ENCODE measurements at places on chromosomes 6 and 20.

- no peak for DNase-seq
Measured at GRCh38 chr6:50076431-50076830, 26.7 kb upstream of the DEFB112 start.

GRCh38 chr20:60903325-60903971 lies 348.6 kb upstream of the CDH4 start:
- DNase-seq: no peak

- no peak for DNase-seq
Measured at GRCh38 chr6:169052462-169052861, 201.2 kb downstream of the THBS2 start.

- DNase-seq: no peak
Measured at GRCh38 chr6:2884804-2885203, 18.3 kb downstream of the SERPINB9 start.

GRCh38 chr6:93040375-93040774 lies 379.0 kb downstream of the EPHA7 start:
- no peak for DNase-seq

- no peak for DNase-seq
Measured at GRCh38 chr6:71480577-71480976, 192.0 kb downstream of the OGFRL1 start.

GRCh38 chr6:159689001-159689400 lies 4.0 kb downstream of the SOD2 start:
- DNase-seq: no peak

GRCh38 chr6:83472767-83473166 lies 39.6 kb upstream of the PRSS35 start:
- no peak for DNase-seq

DNA sequence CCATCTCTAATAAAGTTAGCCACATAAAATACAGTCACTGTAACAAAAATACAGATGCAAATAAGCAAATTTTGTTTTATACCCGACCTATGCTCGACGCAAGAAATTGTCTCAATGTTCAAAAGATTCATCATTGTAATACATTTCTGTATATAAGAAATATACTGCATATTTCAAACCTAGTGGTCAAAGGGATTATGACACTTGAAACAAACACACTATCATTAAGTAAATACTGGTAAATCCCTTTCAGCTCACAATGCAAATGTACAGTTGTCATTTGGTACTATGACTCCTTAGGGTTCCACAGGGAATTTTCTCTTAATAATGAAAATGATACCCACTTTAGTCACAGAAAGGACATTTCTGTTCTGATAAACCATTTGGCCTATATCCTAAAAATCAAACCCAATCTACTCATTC lies 2.2 kb downstream of the HIVEP2 start:
- DNase-seq: no peak

GRCh38 chr20:17635332-17636244 lies 46.5 kb downstream of the RRBP1 start:
- no peak for DNase-seq

DNA sequence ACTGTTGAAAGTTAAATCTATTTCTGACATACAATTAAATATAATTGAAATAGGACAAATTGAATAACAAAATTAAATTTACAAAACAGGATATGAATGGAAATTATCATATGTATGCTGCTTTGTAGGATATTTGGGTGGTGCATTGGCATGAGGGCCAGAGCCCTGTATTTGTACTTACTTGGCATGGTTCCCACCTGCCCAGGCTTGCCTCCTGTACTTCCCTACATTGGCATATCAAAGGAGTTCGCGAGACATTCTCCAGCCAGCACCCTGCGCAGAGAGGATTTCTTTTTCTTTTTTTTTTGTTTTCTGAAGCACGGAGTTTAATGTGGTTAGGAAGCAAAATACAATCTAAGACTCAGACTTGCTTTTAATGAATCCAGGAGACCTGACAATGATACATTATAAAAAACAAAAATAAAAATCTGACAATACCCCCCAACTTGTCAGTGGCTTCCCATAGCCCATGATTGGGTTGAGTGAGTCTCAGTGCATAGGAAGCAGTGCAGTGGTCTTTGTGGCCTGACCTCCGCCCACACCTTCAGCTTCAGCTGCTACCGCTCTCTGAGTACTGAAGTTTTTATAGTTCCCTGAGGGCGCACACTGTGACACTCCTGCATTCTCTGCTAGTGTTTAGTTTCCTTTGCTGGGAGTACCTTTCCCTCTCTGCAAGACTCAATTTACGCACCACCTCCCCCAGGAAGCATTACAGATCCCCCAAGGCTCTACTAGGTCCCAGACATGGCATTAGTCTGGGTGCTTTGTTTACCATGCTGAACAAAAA lies 440.8 kb downstream of the UTRN start:
- no peak for DNase-seq

- no peak for DNase-seq
Measured at GRCh38 chr6:158666628-158667359, 16.9 kb downstream of the SYTL3 start.

DNA sequence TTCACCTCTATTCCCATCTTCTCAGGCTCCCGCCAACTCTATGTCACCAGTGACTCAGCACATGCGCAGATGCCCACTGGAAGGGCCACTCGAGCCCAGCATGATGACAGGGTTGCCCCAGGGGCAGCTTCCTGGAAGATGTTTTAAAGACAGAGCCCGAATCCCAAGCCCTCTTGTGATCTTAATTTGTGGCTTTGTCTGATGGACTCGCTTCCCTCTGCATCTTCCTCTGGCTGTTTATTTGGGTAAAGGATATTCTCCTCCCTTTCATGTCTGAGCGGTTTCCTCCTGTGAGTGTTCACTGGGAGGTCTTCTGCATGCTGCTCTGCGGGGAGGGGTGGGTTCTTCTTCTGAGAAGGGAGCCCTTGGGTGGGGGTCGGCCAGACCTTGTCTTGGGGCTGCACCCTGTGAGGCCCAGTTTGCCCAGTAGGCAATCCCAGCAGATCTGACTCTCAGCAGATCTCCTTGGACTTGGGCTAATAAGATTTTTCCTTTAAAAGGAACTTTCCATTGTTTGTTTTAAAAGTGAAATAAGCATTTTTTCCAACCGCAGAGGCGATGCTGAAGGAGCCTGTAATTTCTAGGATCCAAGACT lies 401.0 kb downstream of the CDC5L start:
- no peak for DNase-seq

GRCh38 chr6:34834789-34835518 lies 43.1 kb downstream of the BLTP3A start:
- DNase-seq: no peak

GRCh38 chr20:45409521-45410272 lies 1.6 kb downstream of the DBNDD2 start:
- no peak for DNase-seq

- DNase-seq: no peak
Measured at GRCh38 chr20:5751856-5752255, 1.7 kb downstream of the SHLD1 start.

DNA sequence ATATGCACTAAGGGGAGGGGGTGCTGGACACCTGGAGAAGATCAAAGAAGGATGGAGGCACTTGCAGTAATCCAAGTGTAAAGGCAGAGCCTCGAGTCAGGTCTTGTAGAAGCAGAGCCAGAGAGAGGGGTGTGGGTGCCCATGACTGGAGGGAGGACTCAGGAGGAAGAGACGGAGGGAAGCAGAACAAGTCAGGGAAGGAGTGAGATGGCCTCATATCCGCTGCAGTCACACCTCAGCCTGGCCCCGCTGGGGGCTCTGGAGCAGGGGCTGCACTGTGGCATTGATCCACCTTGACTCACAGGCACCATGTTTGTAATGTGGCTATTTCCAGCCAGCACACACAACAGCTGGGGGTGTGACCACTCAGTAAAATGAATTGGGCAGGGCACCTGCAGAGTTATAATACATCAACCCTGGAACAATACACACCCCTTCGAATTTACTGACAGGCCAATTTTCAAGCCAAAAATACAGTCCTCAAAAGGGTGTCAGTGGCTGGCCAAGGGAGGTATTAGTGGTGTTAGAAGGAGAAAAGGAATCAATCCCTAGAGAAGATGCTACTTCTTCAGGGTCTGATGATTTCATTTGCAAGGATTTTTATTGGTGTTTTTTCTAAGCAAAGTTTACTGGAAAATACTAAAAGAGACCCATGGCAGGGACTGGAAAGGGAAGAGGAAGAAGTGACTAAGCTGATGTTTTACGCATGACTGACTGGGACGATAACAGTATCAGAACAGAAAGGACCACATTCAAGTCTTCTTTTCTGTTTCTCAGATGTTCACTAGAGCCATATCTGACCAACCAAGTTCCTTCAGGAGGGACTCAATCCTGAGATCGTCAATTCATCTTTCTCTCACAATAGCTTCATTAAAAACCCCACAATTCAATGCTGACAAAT lies 18.9 kb upstream of the NXT1 start:
- DNase-seq: peak; percentile 37

DNA sequence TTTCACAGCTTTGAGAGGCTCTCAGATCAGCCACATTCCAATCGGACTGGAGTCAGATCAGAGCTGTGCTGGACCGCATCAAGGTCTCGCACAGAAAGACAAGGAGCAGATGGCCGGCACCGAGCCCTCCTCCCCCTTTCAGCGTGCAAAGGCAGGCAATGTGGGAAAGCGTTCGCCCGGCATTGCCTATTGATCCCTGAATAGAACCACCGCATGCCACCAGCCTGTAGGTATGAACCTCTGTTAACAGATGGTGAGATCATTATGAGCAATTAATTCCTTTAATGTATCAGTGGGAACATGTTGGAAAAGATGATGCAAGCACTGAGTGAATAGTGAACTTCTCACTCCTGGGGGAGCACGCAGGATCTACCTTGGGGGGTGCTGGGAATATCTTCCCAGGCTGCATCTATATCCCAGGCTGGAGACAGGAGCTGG lies 117.5 kb upstream of the ID4 start:
- DNase-seq: no peak

GRCh38 chr20:49697071-49697470 lies 16.6 kb downstream of the B4GALT5 start:
- DNase-seq: no peak

- DNase-seq: no peak
Measured at GRCh38 chr20:49928411-49929141, 7.6 kb upstream of the RNF114 start.

- DNase-seq: no peak
Measured at GRCh38 chr20:3932681-3933080, 43.5 kb downstream of the PANK2 start.

- DNase-seq: no peak
Measured at GRCh38 chr6:43843097-43843645, 73.2 kb downstream of the VEGFA start.

DNA sequence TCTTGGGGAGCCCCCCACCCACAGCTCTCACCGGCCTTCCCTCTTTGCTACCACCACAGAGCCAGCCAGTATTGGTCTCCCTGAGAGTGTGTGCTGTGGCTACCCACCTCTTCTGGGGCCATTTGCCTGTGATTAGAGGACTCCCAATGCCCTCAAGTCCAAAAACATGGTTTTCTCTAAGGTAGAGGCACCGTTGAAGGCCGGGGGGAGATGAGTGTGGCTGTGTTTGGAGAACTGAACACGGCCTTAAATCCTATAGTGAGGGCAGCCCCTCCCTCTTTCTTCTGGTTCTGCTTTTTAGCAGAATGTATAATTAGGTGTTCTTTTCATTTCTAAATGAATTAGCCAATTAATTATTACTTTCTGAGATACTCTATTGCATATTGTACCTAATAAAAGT lies 2.5 kb downstream of the CCR6 start:
- DNase-seq: no peak

DNA sequence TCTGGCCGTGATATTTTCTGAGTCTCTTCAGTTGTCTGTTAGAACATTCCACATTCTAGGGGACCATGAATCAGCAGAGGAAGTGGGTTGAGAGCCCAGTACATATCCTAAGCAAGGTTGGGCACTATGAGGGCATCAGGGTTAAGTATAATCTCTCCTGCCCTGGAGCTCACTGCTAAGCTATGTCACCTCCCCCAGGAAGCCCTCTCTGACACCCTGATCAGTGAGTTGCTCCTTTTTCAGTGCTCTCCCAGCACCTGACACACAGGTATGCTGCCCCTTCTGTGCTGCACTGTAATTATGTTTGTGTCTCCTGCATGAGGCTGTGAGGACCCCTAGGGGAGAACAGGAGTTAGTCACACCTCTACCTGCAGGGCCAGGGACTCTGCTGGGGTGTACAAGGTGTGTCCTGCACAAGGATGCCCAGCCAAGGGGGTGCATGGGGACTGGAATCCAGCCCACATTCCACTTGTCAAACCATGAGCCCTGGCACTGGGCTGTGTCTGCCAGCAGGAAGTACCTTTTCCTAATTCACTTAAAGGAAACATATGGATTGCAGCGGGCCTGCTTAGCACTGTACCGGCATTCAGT lies 3.9 kb downstream of the RAB44 start:
- DNase-seq: no peak

DNA sequence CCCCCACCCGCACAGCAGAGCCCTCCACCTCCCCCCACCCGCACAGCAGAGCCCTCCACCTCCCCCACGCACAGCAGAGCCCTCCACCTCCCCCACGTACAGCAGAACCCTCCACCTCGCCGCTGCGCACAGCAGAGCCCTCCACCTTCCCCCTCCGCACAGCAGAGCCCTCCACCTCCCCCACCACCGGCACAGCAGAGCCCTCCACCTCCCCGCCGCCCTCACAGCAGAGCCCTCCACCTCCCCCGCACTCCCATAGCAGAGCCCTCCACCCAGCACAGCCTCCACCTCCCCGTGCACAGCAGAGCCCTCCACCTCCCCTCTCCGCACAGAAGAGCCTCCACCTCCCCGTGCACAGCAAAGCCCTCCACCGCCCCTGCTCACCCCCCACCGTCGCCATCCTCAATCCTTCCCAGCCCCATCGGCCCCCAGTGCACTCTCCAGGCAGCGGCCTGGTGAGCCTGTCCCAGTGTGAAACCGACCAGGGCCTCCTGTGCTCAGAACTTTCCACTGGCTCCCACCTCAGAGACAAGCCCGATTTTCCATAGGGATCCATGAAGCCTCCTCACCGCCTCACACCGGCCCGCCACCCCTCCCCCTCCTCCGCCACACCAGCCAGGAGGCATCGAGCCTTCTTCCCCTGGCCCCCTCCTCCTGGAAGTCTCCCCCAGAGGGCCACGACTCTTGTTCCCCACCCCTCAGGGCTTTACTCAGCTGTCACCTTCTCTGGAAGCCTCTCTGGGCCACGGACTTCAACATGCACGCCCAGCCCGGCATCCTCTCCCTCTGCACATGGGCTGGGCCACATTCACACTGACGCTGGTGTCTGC lies 347.1 kb downstream of the ZFAND3 start:
- DNase-seq: no peak

GRCh38 chr6:21598674-21599023 lies 5.1 kb downstream of the SOX4 start:
- no peak for DNase-seq

Measured in pulmonary artery endothelial cell (primary cell).